Aorta (tissue), 5 donors: ENCODE measurements at places on chromosomes 12 and 14. TPM values are rescaled to one million over a fixed set of nuclear protein-coding genes. Genes with fewer than 3 reads are reported as not detected.

Gene PLCZ1
- 0.66 TPM for total RNA-seq

Gene SERPINA9
- not detected for total RNA-seq

Gene SMIM41
- total RNA-seq, result not detected

Gene ZCRB1
- total RNA-seq, result 36.2 TPM

Gene KRT85
- total RNA-seq, result not detected

Gene C12orf56
- total RNA-seq, result not detected

Gene GLI1
- total RNA-seq, result 15.5 TPM

Gene ADGRD1
- total RNA-seq, result 59.2 TPM

Gene SLC5A8
- not detected for total RNA-seq

Gene FICD
- 6.5 TPM for total RNA-seq

Gene ISCU
- 144 TPM for total RNA-seq

Gene BMAL2
- total RNA-seq, result 18.1 TPM

Gene SLC2A13
- total RNA-seq, result 11.4 TPM

Gene SLCO1A2
- total RNA-seq, result not detected

Gene WIF1
- 0.48 TPM for total RNA-seq

Gene C14orf39
- total RNA-seq, result not detected

Gene AGAP2
- total RNA-seq, result 3.6 TPM

Gene TBX5
- total RNA-seq, result 0.42 TPM
